Inflammatory macrophage treated with lipopolysaccharide for 1 hour (primary cell): ENCODE measurements at places on chromosomes 16 and 17.
A peak's percentile ranks its signal among the peaks of the same experiment; 100 is the strongest.

- DNase-seq, result peak; percentile 93
Observed at GRCh38 chr16:11105038-11105903, 150.7 kb downstream of the SOCS1 start.

- DNase-seq, result peak; percentile 56
Observed at GRCh38 chr17:81553616-81554181, 1.5 kb upstream of the FAAP100 start.

DNA sequence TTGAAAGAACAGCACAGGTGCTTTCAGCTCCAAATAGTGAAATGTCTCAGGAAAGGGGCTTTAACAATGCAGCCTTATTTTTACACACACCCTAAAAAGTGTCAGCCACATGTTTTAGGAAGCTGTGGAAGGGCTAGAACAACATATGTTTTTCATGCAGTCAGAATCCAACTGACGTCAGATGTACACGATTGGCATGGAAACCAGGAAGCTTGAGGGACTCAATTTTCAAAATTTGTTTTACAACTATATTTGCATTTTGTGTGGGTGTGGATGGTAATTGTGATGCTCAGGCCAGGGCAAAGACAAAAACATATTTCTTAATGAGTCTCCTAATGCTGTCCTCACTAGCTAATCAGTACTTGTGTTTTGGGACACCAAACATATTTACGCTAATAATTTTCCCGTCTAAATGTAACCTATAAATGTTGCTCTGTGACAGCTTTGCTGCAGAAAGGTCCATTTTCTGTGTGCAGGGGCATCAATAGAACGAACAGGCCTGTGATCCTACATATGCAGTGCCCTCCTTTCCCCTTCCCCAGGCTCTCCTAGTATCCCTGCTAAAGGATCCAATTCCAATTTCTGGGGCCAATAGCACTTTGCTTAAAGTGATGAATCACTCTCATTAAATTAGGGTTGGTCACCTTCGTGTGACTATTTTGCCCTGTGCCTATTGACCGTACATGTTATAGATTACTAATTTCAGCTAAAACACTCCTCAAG, 434.0 kb upstream of the CDH5 start:
- DNase-seq, result no peak

- DNase-seq, result no peak
Observed at GRCh38 chr16:2008009-2008526, 1.6 kb downstream of the ZNF598 start.

DNA sequence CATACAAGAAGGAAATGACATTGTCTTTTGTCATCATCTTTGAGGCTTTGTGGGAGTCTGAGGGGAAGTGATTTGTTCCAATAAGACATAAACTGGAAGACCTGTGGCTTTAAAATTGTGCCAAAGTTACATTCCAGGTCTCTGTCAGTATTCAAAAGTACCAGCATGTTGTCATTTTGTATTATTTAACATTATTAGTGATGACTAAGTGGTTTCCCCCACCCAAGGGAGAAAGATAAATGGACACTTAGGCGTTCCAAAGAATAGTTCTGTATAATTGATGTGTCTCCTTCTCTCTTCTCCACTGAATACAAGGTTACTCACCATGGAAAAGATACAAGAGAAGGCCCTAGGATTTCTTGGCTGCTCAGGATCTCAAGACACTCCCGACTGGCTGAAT, 3.8 kb downstream of the CFAP97D1 start:
- DNase-seq, result no peak

DNA sequence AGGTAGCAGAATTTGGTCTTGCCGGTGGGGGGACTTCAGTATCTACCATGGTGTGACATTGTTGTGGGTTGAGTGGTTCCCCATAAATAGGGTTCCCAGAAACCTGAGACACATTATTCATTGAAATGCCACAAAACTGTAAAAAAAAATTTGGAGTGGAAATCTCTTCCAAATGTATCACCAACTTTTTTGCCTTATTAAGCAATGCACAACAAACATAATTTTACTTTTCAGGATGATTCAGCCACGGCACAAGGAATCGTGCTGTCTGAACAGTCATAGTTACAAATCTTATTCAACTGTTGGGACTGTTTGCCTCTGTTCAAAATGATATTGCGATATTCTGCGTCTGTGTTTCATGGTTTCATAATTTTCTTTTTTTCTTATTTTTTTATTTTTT, 181.2 kb downstream of the NTN1 start:
- DNase-seq, result no peak

DNA sequence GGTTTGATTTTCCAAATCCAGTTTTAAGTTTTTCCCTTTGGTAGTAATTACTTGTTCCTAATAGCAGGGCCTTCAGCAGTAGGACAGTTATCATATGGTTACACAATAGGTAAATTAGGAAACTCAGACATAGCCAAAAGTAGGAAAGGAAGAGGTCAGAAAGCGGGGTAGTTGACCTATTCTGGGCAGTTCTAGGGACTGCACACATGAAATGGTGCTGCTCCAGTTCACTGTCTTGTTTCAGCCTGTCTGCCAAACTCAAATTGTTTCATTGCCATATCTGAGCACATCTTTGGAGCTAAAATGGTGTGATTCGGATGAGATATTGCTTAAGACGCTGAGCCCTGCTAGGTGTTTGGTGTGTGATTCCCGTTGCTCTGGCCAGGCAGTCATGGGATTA, 56.7 kb downstream of the TANGO6 start:
- no peak for DNase-seq

DNA sequence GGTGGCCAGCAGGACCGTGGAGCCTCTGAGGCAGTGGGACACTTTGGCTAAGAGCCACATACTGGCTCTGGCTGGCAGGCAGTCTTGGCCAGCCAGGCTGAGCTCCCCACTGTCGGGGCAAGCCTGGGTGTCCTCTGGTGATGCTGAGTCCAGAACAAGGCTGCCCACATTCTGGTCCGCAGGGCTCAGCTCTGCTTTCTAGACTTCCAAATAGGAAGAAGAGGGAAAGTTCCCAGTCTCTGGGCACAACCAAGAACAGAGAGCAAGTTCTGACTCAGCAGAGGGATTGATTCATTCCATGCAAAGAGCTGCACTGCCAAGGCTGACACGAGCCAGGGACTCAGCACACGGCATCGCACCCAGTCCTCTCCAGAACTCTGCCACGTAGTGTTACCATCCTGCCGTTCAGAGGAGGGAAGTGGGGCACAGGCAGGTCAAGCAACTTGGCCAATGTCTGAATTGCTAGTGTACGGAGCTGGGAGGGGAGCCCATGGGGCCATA, 58.9 kb downstream of the NOS2 start:
- no peak for DNase-seq

DNA sequence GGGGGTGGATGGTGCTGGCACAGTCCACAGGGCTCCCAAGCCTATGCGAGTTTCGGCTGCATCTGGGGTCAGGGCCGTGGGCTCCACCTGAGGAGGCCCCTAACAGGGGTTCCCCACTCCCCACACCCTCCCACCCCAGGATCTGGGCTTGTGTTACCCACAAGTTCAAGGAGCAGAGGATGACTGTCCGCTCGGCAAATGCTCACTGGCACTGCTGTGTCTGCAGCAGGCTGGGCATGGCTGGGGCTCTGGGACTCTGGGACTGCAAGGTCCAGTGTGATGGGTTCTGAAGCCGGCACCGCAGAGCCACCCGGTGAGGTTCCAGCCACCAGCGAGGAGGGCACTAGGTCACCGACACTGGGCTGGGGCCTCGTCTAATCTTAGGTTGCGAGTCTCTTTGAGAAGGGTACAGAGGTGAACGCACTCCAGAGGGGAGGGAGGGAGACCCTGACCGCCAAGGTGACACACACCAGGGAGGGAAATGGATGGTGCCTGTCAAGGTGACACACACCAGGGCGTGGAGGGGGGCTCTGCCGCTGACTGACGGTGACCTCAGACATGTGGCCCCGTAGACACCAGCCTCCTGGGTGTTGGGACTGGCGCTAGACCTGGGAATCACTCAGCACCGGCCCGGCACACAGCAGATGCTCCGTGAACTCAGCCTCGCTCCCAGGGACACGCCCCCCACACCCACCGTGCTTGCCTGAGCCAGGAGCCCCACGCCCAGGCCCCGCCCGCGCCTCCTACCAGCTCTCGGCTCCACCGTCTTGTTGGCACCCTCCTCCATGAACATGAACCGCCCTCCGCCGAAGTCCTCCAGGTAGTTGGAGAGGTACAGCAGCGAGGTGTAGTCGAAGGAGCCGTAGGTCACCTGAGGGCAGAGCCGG, 20.5 kb upstream of the HEXD start:
- no peak for DNase-seq

DNA sequence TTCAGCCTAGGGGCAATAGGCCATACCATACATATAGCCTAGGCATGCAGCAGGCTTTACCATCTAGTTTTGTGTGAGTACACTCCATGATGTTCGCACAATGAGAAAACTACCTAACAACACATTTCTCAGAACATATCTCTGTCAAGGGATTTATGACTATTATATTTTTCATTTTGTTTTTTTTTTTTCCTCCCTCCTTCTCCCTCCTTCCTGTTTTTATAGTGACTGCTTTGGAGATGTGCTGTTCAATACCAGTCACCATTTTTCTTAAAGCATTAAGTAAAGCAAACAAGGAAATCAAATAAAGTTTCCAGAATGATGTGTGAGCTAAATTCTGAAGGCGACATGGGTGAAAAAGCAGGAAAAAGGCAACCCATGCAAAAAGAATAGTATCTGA, 194.6 kb downstream of the STX8 start:
- DNase-seq, result no peak

GRCh38 chr16:27758544-27758943, 208.6 kb downstream of the KATNIP start:
- no peak for DNase-seq

GRCh38 chr16:75787440-75787839, 61.1 kb upstream of the CPHXL start:
- DNase-seq, result no peak

GRCh38 chr17:39683295-39683939, 4.4 kb downstream of the PGAP3 start:
- DNase-seq, result no peak

GRCh38 chr16:51002881-51003490, 148.1 kb downstream of the SALL1 start:
- no peak for DNase-seq

DNA sequence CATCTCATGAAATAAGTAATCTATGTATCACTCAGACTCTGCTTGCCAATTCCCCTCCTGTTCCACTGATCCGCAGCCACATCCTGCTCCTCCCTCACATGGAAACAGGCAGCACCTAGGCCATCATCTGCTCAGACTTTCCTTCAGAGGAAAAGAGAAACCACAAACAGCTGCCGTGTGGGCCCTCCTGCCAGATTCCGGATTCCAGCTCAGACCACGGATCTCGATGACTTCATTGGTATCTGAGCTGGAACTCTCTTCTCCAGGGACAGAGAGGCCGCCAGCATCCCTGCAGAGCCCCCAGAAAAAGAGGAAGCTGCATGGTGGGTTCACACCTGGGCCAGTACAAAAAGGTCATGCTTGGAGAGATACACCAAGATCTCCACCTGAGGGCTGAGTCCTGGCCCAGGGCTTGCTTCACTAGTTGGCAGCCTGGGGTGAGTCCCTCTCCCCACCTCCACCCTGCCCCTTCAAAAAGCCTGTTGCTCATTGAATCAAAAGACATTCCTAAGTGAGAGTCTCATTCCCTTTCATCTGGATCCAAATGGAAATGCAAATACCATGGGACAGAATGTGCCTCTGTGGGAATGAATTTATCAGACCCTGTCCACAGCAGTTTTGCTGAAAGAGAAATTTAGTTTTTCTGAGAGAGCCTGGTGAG, 47.2 kb downstream of the HOXB1 start:
- DNase-seq, result no peak
